ENCODE measurements at places on chromosomes 6 and 20.

GRCh38 chr6:131811500-131811899, 3.7 kb downstream of the ENPP1 start:
- DNase-seq = no peak

GRCh38 chr6:65707126-65707826, at the start of gene EYS:
Gene EYS, minus strand, starts transcription at chr6:65707226. Its CDS starts 211,816 bp downstream, at chr6:65495410.
- no peak for DNase-seq

DNA sequence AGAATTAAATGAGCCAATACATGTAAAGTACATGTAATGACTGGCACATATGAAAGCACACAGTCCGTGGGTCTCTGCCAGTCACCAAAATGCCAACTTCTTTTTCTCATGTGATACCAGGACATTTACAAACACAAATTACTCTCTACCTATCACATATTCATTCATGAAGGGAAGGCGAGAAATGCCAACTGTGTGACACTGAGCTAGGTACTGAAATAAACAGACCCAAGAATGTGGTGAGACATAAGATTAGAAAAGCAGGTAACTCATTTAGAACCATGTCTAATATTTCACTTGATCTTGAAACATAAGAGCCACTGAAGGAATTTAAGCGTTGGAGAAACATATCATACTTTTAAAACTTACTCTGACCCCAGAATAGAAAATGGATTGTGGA, 41.4 kb downstream of the HBS1L start:
- DNase-seq = no peak

GRCh38 chr6:116330511-116330910, 40.2 kb upstream of the DSE start:
- DNase-seq = no peak

Data from B cell (primary cell).